WTC11 (cell line): ENCODE measurements at places on chromosomes 13 and 19.

DNA sequence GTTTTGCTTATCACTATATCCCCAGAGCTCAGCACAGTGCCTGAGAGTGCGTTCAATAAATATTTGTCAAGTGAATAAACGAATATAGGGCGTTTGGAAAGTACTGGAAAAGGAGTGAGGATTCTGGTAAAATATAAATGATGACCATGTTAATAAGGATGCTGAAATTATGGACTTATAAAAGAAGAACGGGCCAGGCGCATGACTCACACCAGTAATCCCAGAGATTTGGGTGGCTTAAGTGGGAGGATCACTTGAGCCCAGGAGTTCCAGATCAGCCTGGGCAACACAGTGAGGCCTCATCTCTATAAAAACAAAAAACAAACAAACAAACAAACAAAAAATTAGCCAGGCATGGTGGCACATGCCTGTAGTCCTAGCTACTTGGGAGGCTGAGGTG is 198.1 kb downstream of the VWA8 start:
- no peak overlapping the region for H3K27ac ChIP-seq
- peaks cover 7% of the 10 kb centered on the region; the same call in 1 of the 2 replicates for H3K4me1 ChIP-seq
- DNase-seq, result no peak
- no peaks in the 10 kb centered on the region for H3K27me3 ChIP-seq
- no peak overlapping the region for H3K4me3 ChIP-seq

DNA sequence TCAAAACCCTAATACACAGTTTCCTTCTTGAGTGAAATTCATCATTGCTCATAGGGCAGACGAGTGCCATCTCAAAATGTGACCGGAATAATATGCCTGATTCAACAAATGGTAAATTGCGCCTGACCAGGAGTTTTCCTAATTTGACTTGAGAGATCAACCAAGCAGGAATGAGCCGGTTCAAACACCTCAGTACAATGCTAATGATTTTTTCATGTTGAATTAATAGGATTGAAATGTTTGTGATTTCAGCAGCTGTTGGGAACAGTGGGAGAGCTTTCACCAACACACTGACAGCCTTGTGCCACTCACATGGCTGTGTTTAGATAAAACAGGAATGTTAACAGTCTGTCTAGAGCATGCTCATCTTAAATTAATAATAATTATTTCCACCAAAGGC is 484.8 kb downstream of the PCDH9 start:
- H3K4me1 ChIP-seq, result no peaks in the 10 kb centered on the region
- no peak overlapping the region for H3K4me3 ChIP-seq
- no peak overlapping the region for H3K27ac ChIP-seq
- no peaks in the 10 kb centered on the region for H3K36me3 ChIP-seq
- H3K27me3 ChIP-seq, result no peaks in the 10 kb centered on the region

- H3K27ac ChIP-seq, result no peak overlapping the region
- peaks cover 20% of the 10 kb centered on the region for H3K27me3 ChIP-seq
- no peaks in the 10 kb centered on the region for H3K36me3 ChIP-seq
- H3K4me3 ChIP-seq, result no peak overlapping the region
These were observed 31.0 kb downstream of the LYL1 start for GRCh38 chr19:13071444-13072187.

DNA sequence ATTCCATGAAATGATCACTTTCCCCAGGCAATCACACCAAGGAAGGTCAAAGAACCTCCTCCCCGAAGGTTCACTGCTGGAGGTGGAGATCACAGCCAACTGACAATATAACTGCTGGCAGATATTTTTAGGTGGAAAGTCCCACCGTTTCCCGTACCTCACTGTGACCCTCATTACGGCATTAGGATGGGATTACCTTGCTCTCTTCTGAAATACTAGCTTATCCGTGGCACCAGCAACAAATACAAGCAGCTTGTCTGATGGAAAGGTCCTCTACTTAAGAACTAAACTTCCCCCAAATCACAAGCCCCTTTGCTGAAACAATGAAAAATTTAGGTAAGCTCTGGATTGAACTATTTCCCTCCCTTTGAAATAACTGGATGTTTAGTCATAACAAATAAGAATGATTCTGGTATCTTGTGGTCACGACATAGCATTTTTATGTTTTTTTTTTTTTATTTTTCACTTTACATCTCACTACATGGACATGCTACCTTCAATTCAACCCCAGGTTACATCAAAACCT is 178.9 kb downstream of the COL4A1 start:
- no peak overlapping the region for H3K4me3 ChIP-seq
- peaks cover 40% of the 10 kb centered on the region for H3K4me1 ChIP-seq
- no peak overlapping the region for H3K27ac ChIP-seq
- no peaks in the 10 kb centered on the region for H3K36me3 ChIP-seq

DNA sequence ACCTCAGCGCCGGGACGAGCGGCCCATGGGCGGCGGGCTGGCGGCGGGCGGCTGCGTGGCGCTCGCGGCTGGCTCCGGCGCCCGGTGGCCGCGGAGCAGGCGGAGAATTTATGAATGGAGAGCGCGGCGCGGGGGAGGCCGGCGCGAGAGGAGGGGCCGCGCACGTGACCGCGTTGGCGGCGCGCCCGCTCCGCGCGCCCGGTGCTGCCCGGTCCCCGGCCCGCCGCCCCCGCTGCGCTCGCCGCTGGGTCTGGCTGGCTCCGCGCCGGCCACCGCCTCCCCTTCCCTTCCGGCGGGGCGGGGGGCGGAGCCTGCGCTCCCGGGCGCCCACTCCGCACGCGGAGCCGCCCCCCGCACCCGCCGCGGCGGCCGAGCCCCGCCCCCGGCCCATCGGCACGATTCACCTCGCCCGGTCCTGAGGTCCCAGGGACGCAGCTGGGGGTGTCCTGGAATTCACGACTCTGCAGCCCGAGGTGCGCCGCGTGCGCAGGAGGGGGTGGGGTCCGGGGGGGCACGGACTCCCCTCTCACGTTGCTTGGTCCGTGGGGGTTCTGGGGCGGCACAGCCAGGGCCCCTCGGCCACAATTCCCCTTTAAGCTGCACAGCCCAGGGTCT is at the start of gene CBARP:
Gene CBARP, minus strand, starts transcription at position 252 of the 615 bp plus-strand sequence. CDS start 1,905 bp downstream, outside the sequence.
- peaks cover 4% of the 10 kb centered on the region; the same call in 1 of the 2 replicates for H3K27me3 ChIP-seq
- peak within 1 kb of the TSS; percentile 76 for H3K4me3 ChIP-seq
- H3K36me3 ChIP-seq, result no peaks in the 10 kb centered on the region
- peaks cover 17% of the 10 kb centered on the region for H3K4me1 ChIP-seq
- DNase-seq, result peak; percentile 54

DNA sequence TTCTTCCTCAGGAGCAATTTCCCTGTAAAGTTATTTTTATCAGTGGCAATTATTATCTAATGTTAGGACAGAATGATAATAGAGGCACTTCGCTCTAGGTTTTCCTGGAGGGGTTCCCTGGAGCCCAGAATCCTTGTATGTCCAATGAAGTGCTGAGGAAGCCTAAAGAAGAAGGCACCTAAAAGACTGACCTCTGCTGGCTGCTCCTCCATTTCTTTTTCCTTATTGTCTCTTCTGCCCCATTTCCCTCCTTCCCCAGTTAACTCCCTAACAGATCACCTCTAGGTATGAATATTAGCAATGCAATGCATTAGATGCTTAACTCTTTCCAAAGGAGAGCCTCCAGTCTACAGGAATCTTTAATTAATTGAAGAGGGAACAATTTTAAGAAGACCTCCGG is 985.4 kb downstream of the DIAPH3 start:
- no peak for DNase-seq
- no peak overlapping the region for H3K4me3 ChIP-seq
- peaks cover 12% of the 10 kb centered on the region for H3K4me1 ChIP-seq
- H3K27me3 ChIP-seq, result no peaks in the 10 kb centered on the region
- H3K27ac ChIP-seq, result no peak overlapping the region

- DNase-seq, result no peak
- H3K27ac ChIP-seq, result no peak overlapping the region
- H3K36me3 ChIP-seq, result peaks cover 78% of the 10 kb centered on the region
- no peaks in the 10 kb centered on the region for H3K4me1 ChIP-seq
These were observed 13.2 kb downstream of the DHX34 start for GRCh38 chr19:47362321-47362720.

DNA sequence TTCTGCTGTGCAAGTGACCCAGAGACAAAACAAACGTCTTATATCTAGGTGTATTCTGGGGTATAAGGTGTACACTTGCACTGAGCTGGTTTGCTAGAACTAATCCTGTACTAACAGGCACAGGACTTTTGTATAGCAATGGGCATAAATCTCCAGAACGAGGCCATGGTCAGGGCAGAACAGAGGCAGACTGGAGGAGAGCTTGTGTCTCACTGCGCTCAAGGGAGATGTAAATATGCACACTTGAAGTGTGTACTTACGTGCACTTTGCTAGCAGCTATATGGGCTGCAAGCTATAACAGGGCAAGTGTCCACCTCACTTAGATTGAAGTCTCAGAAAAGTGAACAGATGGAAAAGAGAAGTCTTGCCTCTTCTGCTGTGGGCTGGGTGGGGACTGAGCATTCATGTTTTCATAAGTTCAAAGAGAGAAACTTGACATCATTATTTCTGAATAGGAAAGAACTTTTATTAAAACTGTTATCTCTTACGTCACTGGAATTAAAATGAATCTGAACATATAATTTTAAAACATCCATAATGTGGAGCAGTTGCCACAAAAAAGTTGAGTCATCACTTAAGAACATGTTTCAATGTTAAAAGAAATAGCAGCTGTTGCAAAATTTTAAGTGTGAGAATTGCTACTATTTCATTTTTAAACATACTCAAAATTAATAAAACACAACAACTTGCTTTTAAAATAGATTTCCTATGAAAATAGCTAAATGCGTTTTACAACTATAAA is 888.3 kb downstream of the PCDH9 start:
- no peaks in the 10 kb centered on the region for H3K27me3 ChIP-seq
- peaks cover 15% of the 10 kb centered on the region for H3K4me1 ChIP-seq
- DNase-seq, result no peak
- no peak overlapping the region for H3K27ac ChIP-seq
- no peak overlapping the region for H3K4me3 ChIP-seq

- H3K27ac ChIP-seq, result no peak overlapping the region
- H3K27me3 ChIP-seq, result no peaks in the 10 kb centered on the region
- 0 out of 2 replicates have a peak, but pooled peaks cover 2% of the 10 kb centered on the region for H3K4me1 ChIP-seq
- H3K36me3 ChIP-seq, result peaks cover 77% of the 10 kb centered on the region
- DNase-seq, result no peak
These were observed 28.4 kb upstream of the ZNF681 start for GRCh38 chr19:23787106-23787505.

DNA sequence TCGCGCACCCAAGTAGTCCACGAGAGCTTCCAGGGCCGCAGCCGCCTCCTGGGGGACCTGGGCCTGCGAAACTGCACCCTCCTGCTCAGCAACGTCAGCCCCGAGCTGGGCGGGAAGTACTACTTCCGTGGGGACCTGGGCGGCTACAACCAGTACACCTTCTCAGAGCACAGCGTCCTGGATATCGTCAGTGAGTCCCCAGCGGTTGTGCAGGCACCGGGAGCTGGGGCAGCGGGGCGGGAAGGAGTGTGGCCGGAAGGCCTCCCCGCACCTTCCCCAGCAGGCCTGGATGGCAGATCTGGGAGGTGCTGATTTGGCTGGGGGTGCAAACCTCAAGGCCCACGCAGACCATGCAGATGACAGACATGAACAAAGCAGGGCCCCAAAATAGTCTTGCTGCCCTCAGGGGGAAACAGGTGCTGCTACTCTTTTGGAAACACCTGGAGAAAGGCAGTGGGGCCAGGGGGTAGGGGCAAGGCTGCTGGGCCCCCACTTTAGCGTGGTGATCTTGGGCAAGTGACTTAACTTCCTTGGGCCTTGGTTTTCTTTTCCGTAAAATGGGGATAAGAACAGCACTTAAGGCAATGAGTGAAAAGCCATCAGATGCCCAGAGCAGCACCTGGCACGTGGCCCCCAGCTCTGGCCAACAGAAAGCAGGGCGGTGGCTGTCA is 4.0 kb downstream of the MAG start:
- peaks cover 11% of the 10 kb centered on the region for H3K4me1 ChIP-seq
- H3K36me3 ChIP-seq, result no peaks in the 10 kb centered on the region
- DNase-seq, result peak; percentile 48
- no peak overlapping the region for H3K27ac ChIP-seq
- no peaks in the 10 kb centered on the region; the same call in 1 of the 2 replicates for H3K27me3 ChIP-seq
- no peak overlapping the region for H3K4me3 ChIP-seq

- H3K27me3 ChIP-seq, result peaks cover 68% of the 10 kb centered on the region
- peaks cover 15% of the 10 kb centered on the region for H3K4me1 ChIP-seq
- H3K36me3 ChIP-seq, result no peaks in the 10 kb centered on the region
- no peak for DNase-seq
- no peak overlapping the region for H3K27ac ChIP-seq
- no peak overlapping the region for H3K4me3 ChIP-seq
These were observed 2127.1 kb upstream of the PCDH20 start for GRCh38 chr13:63542770-63543169.

DNA sequence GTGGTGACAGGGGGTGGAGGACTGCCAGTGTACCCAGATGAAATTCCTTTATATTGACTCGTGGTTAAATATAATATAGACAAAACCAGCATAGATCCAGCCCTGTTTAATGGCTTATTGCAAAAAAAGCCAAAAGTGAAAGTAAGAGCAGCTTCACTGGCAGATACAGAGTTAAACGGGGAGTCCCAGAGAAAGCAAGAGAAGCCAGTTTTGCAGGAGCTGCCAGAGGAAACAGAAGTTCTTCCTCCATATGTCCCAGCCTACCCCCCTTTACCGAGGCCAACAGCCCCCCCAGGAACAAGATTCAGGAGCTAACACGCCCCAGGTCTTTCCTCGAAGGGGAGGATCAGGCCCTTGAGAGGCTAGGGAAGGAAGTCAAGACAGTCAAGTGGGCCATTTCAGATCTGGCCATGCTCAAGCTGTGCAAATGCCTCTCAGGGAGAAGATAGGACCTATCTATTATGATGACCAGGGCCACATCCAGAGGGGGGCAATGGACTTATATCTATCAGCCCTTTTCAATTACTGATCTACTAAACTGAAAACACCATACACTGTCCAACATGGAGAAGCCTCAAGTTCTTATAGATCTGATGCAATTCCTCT is 47.2 kb upstream of the ZNF737 start:
- H3K4me3 ChIP-seq, result no peak overlapping the region
- no peak overlapping the region for H3K27ac ChIP-seq

- no peak overlapping the region for H3K4me3 ChIP-seq
- H3K27ac ChIP-seq, result no peak overlapping the region
- DNase-seq, result no peak
- no peaks in the 10 kb centered on the region for H3K4me1 ChIP-seq
- H3K36me3 ChIP-seq, result peaks cover 29% of the 10 kb centered on the region
- no peaks in the 10 kb centered on the region for H3K27me3 ChIP-seq
These were observed 98.9 kb downstream of the ESD start for GRCh38 chr13:46698014-46698413.

GRCh38 chr13:113623491-113624234 is 34.3 kb downstream of the ATP4B start:
- no peak for DNase-seq
- H3K4me3 ChIP-seq, result no peak overlapping the region
- peaks cover 46% of the 10 kb centered on the region for H3K36me3 ChIP-seq
- H3K4me1 ChIP-seq, result 0 out of 2 replicates have a peak, but pooled peaks cover 2% of the 10 kb centered on the region
- H3K27ac ChIP-seq, result no peak overlapping the region

DNA sequence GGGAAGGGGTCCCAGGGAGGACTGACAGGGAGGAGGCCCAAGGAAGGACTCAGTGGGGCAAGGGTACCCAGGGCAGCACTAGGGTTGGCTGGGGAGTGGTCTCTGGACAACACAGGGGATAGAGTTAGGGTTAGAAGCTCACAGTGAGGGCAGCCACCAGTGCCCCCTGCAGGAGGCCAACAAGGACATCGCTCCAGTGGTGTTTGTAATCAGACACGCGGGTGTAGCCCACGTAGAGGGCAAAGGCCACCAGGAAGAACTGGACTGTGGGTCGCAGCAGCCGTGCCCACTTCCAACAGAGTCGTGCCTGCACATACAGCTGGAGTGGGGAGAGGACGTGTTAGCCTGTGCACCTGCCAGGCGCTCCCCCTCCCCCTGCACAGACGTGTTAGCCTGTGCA is 9.2 kb downstream of the PLPP2 start:
- no peak overlapping the region for H3K4me3 ChIP-seq
- peaks cover 46% of the 10 kb centered on the region for H3K36me3 ChIP-seq
- no peak overlapping the region for H3K27ac ChIP-seq
- no peaks in the 10 kb centered on the region for H3K27me3 ChIP-seq
- no peak for DNase-seq
